Stimulated activated CD4-positive, alpha-beta T cell treated with anti-CD3 and anti-CD28 coated beads, TNF-alpha, amount 100 ng/mL, for 1 hour (primary cell): ENCODE measurements at places on chromosomes 4 and X.

DNA sequence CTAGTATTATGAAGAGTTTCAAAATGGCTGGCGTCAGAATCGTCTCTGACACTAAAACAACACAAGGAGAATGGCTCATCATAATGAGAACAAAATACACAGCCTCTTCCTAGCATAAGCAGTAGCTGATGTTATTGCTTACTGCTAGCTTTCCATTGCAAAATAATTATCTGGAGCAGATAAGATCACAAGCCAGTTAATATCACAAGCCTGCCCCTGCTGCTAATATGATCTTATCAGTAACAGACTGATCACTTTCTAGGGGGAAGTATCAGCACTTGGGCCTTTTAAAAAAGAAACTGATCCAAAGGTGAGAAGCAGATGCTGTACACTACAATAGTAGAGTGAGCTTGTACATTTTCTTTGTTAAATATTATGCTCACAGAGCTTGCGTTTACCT is 554.8 kb upstream of the PABPC4L start:
- no peak for DNase-seq

DNA sequence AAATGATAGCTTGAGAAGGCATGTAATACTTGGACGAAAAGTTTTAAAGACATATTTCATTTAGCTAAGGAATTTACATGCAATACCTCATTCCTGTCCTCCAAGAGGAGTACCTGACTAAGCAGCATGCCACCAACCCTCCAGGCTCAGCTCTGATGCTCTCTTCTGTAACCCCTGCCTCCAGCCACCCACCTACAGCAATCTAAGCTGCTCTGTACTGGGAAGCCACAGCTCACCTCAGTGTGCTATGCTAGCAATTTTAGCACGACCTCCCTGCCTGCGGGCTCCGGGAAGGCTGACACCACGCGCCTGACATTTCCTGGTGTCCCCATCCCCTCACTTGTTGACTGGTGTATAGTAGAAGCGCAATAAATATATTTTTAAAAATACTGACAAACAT is 23.2 kb upstream of the GPM6B start:
- DNase-seq = no peak

DNA sequence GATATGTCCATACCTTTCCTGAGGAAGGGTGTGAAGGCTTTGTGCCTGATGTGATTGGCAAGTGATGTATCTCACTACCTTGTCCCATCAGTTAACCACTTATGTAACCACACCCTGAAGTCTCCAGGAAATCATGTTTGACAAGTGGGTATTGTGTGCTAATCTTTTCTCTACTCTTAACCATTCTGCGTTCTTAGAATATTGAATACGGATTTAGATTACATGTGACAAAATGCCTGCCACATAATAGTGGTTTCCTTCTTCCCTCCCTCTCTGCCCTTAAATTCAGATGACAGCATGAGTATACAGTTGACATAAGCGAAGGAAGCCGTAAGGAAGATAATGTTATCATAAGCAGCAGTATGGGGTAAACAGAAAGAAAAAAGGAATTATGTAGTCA is 108.4 kb downstream of the KLHL8 start:
- no peak for DNase-seq

DNA sequence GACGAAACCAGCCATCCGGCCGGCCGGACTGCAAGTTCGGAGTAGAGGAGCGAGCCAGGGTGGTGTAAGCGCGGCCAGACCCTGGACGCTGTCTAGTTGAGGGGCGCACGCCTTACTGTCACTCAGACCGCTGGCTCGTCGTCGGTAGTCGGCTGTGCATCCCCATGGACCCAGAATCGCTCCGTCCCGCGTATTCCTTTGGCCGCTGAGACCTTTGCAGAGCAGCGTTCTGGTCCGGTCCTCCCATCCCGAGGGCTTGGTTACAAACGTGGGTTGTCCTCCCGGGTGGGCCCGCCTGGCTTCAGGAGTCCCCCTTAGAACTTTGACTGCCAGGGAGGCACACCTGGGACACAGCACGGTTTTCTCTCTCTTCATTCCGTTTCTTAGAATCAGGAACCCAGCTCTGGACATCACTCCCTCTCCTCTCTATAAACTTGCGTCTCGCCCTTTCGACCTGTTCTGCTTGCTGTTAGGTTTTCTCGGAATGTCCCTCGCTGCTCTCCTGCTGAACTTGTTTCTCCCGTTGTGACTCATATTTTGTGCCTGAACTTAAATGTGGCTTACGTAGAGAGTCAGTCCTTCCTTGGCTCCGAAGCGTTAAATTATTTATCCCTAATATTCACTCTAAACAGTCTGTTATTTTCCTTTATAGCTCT is 672 bp downstream of the PGM2 start:
- no peak for DNase-seq

DNA sequence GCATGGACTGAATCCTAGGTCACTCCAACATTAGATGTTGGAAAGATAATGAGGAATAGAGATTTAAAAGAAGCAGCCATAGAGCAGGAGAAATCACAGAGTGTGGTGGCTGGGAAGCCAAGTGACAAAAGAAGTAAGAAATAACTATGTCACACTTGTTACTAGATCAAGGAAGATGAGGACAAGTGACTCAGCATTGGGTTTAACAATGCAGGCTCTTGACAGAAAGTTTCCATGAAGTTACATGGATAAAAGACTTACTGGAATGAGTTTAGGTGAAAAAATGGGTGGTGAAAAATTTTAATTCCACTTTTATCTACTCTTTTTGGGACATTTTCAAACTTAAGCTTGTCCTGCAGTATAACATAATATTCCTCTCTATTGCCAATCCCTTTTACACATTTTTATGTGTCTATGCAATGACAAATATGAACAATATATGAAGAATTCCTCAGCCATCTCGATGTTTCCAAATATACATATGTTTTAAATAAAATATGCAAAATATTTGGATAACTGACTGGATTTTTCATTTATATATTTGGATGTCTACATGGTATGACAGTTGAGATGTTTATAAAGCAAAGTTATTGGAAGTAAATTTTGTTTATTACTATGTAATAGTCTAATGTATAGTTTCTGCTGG is 462.6 kb downstream of the IL15 start:
- DNase-seq = no peak

DNA sequence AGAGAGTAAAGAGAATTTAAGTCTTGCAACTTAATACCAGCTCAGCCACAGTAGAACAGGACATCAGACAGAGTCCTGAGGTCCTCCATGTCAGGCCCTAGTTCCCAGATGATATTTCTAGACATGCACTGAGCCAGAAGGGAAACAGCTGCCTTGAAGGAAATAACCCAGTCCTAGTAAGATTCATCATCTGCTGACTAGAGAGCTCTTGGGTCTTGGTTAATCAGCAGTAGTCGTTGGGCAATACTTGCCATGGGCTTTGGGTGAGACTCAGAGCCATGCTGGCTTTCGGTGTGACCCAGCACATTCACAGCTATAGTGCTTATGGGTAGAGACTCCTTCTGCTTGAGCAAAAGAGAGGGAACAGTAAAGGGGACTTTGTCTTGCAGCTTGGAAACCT is 379.1 kb downstream of the AR start:
- DNase-seq = no peak

DNA sequence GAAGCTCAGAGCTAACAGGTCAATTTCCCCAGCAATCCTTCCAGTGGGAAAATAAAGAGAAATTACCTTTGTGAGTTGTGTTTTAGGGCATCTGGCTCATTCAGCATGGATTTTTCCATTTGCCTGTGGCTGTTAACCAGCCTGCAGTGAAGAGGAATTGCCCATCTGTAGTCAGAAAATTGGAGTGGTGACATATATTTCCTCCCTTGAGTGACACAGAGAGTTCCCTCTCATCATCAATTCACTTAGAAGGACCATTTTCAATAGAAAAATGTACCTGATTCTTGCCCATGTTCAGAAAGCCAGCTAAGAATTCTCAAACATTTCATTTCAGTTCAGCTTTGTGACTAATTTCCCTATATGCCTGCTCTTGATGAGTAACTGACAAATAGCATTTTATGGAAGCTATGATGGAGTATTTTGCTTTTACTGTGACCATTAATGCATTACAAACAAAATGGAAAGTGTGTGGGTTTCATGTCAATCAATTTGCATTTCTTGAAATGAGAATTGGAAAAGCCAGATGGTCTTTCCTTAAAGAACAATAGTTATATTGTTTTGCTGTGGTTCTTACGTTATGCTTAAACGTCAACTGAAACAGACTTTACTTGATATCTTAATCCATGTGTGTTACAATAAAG is 155.8 kb downstream of the NWD2 start:
- DNase-seq = no peak

DNA sequence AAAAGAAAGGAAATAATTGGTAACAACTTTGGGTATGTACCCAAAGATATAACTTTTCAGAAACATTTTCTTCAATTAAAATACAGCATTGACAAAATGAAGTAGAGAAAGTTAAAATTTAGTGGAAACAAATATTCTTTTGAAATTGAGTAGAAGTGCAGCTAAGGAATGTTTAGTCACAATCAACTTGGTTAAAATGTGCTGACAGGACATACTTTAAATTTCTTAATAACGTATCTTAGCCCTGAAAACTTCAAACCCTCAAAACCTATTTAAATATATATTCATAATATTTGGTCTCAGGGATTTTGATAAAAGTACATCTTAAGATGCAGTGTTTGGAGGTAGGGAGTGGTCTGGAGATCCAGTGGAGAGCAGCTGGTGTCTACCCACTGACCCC is 240.8 kb downstream of the DKK2 start:
- no peak for DNase-seq

DNA sequence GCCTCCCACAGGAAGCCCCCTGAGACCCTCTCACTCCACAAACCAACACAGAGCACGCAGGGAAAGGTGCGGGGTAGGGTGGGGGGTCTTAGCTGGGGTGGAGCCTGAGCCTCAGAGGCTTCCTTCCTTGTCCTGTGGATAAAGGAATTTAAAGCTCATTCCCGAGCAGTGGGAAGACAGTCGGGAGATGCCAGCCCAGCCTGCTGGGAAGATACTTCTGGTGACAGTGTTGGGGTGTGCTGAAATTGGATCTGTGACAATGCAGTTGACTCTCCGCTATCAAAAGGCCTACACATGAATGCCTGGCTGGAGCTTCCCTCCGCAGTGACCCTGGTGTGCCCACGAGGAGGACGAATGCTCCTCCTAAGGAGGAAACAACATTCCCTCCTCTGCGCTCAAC is 45.5 kb downstream of the JAKMIP1 start:
- no peak for DNase-seq

DNA sequence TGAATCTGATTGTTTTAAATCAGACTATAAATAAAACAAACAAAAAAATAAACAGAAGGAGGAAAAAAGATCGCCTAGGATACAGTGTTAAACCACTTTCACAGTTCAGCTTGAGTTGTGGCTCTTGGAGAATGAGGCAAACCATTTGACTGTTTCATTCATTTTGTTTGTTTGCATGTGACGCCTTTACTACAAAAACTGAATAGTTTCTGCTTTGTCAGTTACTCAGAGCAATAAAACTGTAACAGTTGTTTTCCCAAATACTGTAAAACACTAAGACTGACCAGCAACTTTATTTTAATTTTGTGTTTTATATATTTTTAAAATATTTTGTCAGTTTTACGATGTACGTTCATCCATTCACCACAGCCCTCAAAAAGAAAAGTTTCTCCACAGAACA is 214.5 kb downstream of the FBXW7 start:
- DNase-seq = no peak

GRCh38 chrX:88944661-88945060 is 197.6 kb downstream of the CPXCR1 start:
- no peak for DNase-seq

GRCh38 chr4:21522296-21522695 is 426.3 kb downstream of the KCNIP4 start:
- no peak for DNase-seq

GRCh38 chrX:39890807-39891206 is 207.0 kb downstream of the BCOR start:
- DNase-seq = no peak
